ENCODE measurements at places on chromosomes 11 and 22. TPM values are rescaled to one million over a fixed set of nuclear protein-coding genes. Genes with fewer than 3 reads are reported as not detected.
A peak's percentile ranks its signal among the peaks of the same experiment; 100 is the strongest.

- H3K27ac ChIP-seq = no peak overlapping the region
- H3K4me3 ChIP-seq = no peak overlapping the region
- DNase-seq = no peak
- no peaks in the 10 kb centered on the region for H3K4me1 ChIP-seq
- no peaks in the 10 kb centered on the region for H3K27me3 ChIP-seq
These were observed 10.3 kb upstream of the CYB5R2 start for GRCh38 chr11:7683571-7683970.

DNA sequence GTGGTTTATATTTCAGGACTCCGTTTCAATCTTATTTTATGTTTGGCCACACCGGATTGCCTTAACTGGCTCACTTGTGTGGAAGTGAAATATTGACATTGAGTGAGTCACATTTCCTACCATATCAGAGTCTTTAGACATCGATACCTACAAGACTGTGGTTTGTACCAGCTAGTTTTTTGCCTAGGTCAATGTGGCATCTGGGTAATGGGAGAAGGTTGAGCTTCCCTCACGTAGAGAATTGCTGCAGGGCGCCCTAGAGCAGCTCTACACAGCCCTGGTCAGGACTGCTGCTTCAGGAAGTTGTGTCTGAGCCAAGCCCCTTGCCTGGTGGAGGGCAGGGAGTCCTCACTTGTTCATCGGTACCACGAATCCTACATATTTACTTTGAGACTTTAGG, 1.6 kb downstream of the GRAMD1B start:
- DNase-seq = no peak
- H3K4me3 ChIP-seq = no peak overlapping the region
- no peaks in the 10 kb centered on the region for H3K36me3 ChIP-seq
- no peaks in the 10 kb centered on the region for H3K27me3 ChIP-seq
- no peak overlapping the region for H3K27ac ChIP-seq

DNA sequence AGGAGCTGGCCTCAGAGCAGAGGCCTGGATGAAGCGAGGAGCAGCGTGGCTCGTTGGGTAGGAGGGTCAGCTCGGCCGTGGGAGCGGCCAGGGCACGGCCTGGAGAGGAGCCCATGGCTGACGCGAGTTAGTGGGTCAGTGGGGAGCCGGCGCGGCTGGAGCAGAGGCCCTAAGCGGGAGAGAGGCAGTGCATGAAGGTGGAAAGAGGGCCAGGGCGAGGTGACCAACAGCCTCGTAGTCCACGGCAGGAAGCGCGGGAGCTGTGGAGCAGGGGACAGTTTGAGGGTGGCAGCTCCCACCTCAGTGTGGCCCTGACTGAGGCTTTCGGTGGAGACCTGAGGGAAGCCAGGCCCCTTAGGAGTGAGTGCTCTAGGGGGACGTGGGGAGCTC, 24.1 kb downstream of the DCPS start:
- no peaks in the 10 kb centered on the region for H3K27me3 ChIP-seq
- no peak overlapping the region for H3K27ac ChIP-seq
- H3K4me3 ChIP-seq = no peak overlapping the region
- no peaks in the 10 kb centered on the region for H3K36me3 ChIP-seq
- no peak for DNase-seq
- no peaks in the 10 kb centered on the region for H3K4me1 ChIP-seq

GRCh38 chr11:69537855-69538640, 56.6 kb downstream of the LINC01488 start:
- no peak overlapping the region for H3K4me3 ChIP-seq
- no peak overlapping the region for H3K27ac ChIP-seq
- H3K4me1 ChIP-seq = no peaks in the 10 kb centered on the region
- no peaks in the 10 kb centered on the region for H3K27me3 ChIP-seq
- H3K36me3 ChIP-seq = no peaks in the 10 kb centered on the region

DNA sequence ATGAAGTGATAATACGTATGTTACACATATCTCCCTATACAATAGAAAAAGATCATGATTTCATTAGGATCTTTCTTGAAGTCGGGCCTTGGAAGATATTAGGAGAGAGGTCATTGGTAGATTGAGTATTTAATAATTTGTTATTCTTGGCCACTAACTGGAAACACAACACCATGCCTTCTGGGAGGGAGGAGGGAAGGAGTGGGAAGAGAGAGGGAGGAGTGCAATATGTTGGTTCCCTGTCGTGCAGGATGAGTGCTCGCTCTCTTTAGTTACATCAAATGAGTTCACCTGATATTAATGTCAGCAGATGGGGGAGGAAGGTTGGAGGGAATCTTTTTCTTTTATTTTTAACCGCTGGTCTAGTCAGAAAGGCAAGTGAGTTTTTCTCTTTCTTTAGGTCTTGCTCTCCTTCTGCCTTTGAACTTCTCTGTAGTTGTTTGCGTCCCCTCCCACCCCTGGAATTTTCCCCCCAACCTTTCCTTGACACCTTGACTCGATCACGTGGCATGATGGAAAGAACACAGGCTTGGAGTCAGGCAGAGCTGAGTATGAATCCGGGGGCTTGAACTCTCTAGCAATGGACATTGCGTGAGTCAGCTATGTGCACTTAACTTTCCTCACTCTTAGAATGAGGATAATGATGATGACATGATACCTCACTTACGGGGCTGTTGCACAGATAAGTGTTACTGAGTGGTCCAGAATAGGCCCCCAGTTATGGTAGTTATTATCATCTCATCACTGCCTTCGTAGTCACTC, 6.2 kb downstream of the ADAMTS15 start:
- no peak overlapping the region for H3K27ac ChIP-seq
- no peaks in the 10 kb centered on the region for H3K4me1 ChIP-seq
- no peaks in the 10 kb centered on the region for H3K36me3 ChIP-seq
- no peaks in the 10 kb centered on the region for H3K27me3 ChIP-seq

GRCh38 chr22:17159504-17159951, 451 bp upstream of the HDHD5 start:
- peak overlapping the region; percentile 80 for H3K27ac ChIP-seq
- DNase-seq = peak; percentile 47
- H3K4me1 ChIP-seq = no peaks in the 10 kb centered on the region
- H3K27me3 ChIP-seq = no peaks in the 10 kb centered on the region

GRCh38 chr11:116168459-116168787, 604.4 kb downstream of the BUD13 start:
- no peak overlapping the region for H3K4me3 ChIP-seq
- no peaks in the 10 kb centered on the region for H3K36me3 ChIP-seq
- H3K27me3 ChIP-seq = no peaks in the 10 kb centered on the region
- no peak for DNase-seq
- no peak overlapping the region for H3K27ac ChIP-seq
- no peaks in the 10 kb centered on the region for H3K4me1 ChIP-seq

- no peaks in the 10 kb centered on the region for H3K27me3 ChIP-seq
- H3K36me3 ChIP-seq = no peaks in the 10 kb centered on the region
- no peak overlapping the region for H3K4me3 ChIP-seq
- DNase-seq = no peak
- no peak overlapping the region for H3K27ac ChIP-seq
These were observed 206.0 kb upstream of the CHORDC1 start for GRCh38 chr11:90428836-90429235.

DNA sequence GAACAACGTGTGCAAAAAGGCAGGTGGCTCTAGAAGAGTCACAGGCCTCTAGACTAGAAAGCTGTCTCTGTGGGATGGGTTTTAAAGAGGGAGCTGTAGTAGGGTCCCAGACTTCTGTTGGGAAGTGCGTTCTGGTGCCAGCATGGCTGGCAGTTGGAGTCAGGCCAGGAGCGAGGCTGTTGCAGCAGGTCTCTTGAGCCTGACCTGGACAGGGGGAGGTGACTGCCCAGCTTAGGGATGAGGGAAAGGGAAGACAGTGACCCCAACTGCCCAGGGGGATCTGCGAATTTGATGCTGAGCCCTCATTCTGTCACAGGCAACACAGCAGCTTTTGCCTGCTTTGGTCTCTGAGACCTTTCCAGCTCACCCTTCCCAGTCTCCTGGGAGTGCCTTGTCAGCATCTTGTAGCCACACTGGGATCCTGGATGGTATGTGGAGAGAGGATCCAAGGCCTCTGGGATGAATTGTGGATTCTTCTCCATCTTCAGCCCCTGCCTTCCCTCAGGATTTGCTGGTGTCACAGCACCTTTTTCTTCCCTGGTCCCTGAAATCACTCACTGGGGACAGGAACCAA, 3.4 kb downstream of the TSKU start:
- no peak for DNase-seq
- H3K4me1 ChIP-seq = peaks cover 8% of the 10 kb centered on the region
- H3K4me3 ChIP-seq = no peak overlapping the region
- H3K27me3 ChIP-seq = no peaks in the 10 kb centered on the region

DNA sequence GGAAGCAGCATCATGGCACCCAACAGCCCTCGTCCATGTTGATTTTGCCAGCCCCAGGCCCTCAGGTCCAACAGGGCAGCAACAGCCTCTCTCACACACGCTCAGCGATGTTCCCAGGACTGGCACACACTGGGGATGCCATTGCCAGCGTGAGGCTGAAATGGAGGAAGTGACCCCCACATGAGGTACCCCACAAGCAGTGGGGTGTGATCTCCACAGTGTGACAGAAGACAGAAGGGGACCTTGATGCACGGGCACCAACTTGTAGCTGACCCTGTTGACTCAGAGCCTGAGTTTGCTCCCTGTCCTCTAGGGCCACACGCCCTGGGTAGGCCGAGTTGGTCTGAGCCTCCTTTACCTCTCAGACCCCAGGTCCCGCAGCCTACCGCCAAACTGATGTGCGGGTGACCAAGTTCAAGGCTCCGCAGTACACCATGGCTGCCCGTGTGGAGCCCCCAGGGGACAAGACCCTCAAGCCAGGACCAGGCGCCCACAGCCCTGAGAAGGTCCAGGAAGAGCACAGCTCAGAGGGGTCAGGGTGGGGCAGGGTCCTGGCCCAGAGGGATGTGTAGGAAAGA, 6.2 kb downstream of the SCGB1C1 start:
- no peaks in the 10 kb centered on the region for H3K27me3 ChIP-seq
- no peaks in the 10 kb centered on the region for H3K4me1 ChIP-seq
- no peak for DNase-seq
- no peak overlapping the region for H3K4me3 ChIP-seq
- H3K36me3 ChIP-seq = peaks cover 1% of the 10 kb centered on the region

DNA sequence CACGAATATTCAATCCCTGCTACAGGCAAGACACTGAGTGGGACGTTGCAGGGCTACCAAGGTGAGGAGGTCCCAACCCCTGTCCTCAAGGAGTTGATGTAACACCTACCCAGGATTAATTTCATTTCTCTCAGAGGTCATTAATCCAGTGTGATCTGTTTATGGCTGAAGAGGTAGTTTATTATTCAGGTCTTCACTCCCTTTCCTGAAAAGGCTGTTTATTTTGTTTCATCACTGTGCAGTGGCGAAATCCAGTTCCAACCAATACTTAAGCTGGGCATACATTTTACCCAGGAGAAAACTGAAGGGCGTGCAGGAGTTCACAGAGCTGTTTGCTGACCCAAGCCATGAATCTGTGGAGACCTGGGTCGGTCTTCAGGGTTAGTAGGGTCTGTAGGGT, 2.7 kb upstream of the PTPRJ start:
- H3K4me1 ChIP-seq = no peaks in the 10 kb centered on the region
- H3K27me3 ChIP-seq = no peaks in the 10 kb centered on the region
- no peak overlapping the region for H3K27ac ChIP-seq

DNA sequence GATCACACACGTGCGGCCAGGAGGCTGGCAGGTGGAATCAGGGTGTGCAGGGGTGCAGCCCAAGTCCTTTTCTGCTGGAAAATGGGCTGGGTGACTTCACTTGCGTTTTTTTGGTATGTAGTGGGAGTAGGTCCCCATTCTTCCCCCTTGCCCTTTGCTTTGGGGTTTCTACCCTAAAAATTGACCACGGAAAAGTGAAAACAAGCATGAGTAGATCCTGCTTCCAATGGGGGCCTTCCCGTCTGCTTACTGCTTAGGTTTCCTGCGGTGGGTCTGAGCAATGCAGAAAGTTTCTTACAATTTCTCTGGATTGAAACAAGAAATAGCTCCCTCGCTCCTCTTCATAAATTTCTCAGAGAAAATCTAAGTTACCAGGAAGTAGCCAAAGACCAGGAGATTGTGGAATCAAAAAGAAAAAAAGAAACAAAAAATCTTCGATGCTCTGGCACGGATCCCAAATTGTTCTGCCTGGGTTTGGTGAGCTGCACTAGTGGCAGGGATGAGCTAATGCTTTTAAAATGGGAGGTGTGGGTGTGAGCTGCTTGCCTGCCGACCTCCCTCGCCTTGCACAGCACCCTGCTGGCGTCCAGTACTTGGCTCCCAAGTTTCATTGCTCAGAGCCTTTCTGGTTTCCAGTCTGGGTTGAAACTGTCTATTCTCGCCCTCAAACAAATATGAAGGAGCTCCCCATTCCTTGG, 2.4 kb downstream of the TIMP3 start:
- peak overlapping the region; percentile 75 for H3K27ac ChIP-seq
- H3K27me3 ChIP-seq = peaks cover 4% of the 10 kb centered on the region
- no peaks in the 10 kb centered on the region for H3K36me3 ChIP-seq
- no peak for DNase-seq
- H3K4me3 ChIP-seq = peak overlapping the region; percentile 56

- no peaks in the 10 kb centered on the region for H3K27me3 ChIP-seq
- H3K36me3 ChIP-seq = peaks cover 5% of the 10 kb centered on the region
- no peak overlapping the region for H3K27ac ChIP-seq
These were observed 17.7 kb upstream of the ANKRD42 start for GRCh38 chr11:83175815-83176214.

DNA sequence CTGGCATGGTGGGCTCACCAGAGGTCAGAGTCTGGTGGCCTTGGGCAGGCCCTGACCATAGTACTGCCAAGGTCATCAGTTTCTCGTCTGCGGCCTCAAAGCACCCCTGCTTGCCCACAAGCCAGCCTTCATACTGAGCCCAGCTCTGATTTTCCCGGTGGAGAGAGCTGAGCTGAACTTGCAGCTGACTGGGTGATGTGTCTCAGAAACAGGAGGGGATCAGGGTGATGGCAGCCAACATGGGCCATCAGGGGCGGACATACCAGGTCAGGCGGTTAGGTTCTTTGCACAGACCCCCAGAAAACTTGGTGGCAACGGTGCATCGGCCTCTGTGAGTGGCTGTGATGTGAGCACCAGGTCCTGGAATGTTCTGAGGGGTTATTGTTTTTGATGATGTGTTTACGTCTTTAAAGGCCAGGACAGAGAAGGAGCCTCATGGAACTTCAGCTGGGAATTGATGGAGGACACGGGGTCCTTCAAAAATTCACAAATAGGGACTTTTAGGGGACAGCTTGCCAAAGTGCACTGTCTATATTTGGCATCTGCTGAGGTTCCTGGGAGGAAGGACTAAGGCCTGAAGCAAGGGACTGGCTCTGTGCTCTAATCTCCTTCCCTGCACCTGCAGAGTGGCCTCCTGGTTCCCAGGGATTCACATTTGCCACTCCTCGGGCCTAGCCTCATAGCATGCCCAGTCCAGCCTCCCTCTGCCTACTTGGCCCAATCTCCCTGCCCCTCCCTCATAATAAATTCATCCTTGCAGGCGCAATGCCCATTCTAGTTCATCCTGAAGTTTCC, 131.2 kb downstream of the OSBP2 start:
- H3K27ac ChIP-seq = no peak overlapping the region
- no peak for DNase-seq
- no peaks in the 10 kb centered on the region for H3K27me3 ChIP-seq
- H3K4me1 ChIP-seq = no peaks in the 10 kb centered on the region
- no peaks in the 10 kb centered on the region for H3K36me3 ChIP-seq

The OR11H1 gene
- not detected for total RNA-seq

The CPT1B gene
- total RNA-seq = 13.1 TPM

The OR5B21 gene
- total RNA-seq = not detected

The RIMBP3B gene
- not detected for total RNA-seq

The FGF19 gene
- not detected for total RNA-seq

The FAM180B gene
- total RNA-seq = not detected

The AP5B1 gene
- total RNA-seq = 15.4 TPM

The CEND1 gene
- 0.18 TPM for total RNA-seq

The MS4A7 gene
- total RNA-seq = 7.6 TPM

All from prostate gland (tissue), 2 donors.